A549 (cell line): ENCODE measurements at places on chromosomes 7 and 10.

DNA sequence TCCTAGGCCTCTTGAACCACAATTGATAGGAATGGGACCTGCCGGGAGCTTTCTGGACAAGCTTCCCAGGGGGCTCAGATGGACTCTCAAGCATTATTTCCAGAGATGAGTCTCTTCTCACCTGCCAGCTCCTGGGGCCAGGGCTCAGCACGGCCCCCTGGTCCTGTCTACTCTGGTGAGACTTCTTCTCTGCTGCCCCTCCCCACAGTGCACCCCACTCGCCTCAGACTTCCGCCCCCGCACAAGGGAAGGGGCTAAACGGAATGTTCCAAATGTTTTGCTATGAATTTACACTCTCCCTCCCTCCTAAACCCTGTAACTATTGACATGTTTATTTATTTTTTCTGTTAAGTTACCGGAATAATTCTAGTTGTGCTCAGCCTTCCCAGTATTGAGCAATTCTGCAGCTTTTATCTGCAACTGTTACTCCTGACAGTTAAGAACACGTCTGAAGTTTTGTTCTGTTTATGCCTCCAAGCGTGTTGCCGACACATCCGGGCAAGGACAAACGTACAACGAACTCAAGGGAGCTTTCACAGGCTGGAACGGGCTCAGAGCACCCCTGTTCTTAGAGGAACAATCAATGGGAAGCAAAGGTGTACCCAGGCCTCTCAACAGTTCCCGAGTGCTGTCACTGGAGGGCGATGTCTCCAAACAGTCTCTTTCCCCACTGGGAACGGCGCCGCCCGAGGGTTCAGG is 55.2 kb downstream of the FHIP2A start:
- DNase-seq = peak; percentile 87

DNA sequence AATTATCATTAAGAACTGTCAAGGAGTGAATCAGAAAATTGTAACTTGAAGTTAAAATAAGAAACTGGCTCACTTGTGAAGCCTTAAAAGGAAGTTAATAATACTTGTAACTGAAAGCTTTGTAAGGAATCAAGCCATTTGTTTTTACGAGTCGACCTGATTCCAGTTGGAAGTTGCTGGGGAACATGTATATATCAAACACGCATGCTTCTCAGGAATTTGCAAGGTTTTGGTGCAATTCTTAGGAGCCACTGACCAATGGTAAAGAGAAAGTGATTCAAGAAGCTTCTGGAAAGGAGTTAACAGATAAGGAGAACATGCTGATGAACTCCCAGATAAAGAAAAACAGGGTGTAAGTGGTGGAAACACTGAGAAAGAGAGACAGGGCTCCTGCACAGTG is 56.4 kb downstream of the ETV1 start:
- DNase-seq = no peak

DNA sequence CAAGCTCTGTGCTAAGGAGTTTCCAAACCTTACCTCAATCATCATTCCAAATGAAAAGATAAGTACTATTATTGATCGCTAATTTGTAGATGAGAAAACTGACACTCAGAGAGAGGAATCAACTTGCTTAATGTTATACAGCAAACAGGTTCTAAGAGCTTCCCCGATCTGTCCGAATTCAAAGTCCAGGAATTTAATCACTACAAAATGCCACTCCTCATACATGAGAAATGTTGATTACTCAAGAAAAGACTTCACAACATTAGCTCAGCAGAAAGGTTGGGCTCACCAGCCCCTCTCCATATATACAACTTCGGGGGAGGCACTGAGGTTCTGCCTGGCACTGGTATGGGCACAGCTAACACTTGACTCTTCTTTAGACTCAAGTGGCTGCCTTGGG is 80.7 kb downstream of the SLC16A9 start:
- DNase-seq = no peak

- DNase-seq = no peak
Measured at GRCh38 chr10:79135790-79136189, 67.0 kb downstream of the ZMIZ1 start.

DNA sequence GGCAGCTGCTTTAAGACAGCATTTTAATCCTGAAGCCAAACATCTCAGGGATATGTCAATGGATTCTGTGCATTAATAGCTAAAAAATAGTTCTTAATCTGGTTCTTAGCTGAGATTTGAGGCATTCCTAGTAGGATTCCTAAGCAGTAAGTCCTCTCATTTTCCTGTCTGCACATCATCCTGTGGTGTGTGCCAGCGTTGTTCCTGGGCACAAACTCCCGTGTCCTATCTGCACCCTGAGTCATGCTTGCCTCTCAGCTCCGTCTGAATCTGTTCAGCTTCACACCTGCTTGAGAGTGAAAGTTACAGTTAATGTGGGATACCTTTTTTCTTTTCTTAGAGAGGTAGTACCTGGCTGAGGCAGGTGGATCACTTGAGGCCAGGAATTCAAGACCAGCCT is 19.5 kb downstream of the BAG3 start:
- DNase-seq = no peak

DNA sequence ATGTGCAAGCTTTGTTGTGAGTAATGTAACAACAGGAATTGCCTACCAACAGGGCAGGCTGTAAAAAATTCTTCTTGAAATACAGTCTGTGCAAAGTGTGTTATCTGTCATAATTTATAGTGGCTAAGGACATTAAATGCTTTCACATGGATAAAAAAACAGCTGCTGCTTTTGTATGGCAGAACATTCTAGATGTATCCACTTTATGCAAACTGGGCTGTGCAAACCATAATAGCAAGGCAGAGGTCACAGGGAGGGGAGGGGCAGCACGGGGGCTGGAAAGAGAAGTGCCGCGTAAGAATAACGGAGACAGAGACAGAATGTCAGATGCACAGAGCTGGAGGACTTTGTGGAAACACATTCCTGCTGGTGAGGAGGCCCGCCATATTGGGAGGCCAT is 86.1 kb downstream of the VOPP1 start:
- DNase-seq = no peak

GRCh38 chr7:137940656-137941518 is 61.0 kb downstream of the CREB3L2 start:
- DNase-seq = no peak

DNA sequence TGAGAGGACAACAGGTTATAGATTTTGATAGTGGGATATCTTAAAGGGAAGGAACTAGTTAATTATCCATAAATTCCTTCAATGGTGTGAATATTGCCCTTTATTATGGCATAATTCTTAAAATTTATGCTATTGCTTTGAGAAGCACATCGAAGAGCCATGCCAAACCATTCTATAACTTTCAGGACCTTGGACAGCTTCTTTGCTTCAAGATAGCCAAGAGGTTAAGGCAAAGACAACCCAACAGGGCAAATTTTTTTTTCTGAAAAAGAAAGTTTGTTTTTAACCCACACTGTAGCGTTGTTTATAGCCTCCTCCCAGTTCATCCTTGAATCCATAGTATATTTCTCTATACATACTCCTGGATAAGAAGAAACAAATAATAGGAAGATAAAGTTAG is 103.2 kb downstream of the NRG3 start:
- peak; percentile 13 for DNase-seq

DNA sequence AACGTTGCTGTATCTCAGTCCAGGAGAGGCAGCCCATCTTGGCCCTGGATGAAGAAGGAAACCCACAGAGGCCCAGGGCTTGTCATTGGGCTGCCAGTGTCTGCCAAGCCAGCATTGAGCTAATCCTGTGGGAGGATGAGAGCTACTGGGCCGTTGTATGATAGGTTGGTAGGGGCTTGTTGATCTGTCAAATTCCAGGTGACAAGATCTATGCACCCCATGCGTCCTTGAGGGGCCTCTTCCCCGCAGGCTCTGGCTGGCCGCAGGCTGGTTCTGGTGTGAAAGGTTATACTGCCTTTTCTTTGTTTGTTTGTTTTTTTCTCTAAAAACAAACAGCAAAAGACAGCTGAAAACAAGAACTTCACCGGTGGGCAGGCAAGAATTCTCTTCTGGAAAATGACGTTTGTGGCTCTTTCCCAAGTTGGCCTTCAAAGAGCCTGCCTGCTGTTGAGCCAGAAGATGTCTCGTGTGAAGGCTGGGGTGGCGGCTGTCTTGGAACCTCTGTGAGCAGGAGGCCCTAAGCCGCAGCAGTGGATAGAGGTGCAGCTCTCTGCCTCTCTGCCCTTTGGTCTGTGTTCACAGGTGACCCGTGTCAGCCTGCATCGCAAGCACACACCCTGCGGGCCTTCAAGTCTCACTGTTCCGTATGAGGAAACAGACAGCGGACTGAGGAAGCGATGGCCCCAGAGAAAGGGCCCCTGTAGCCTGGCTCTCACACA is 23.3 kb downstream of the CYP17A1 start:
- DNase-seq = no peak

- DNase-seq = no peak
Measured at GRCh38 chr10:118816471-118817168, 61.9 kb upstream of the CACUL1 start.

- DNase-seq = no peak
Measured at GRCh38 chr10:129474642-129475041, 7.6 kb downstream of the MGMT start.

DNA sequence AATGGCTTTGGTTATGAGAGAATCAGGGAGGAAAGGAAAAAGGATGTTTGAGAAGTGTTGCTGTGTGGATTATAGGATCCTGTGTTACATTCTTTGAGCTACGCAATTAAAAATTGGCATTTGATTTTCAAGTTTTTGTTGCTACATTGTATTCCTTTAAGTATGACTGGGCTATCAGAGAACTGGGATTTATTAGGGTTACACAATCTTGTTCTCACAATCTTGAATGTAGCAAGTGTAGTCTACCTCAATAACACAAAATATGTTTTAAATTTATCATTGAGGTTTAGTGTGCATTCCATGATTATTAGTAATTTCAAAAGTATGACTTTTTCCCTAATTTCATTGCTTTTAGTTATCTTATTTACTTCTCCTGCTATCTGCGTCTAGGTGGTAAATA is 113.9 kb downstream of the CACNB2 start:
- DNase-seq = no peak

- DNase-seq = no peak
Measured at GRCh38 chr7:95919556-95919955, 147.2 kb downstream of the DYNC1I1 start.

- peak; percentile 76 for DNase-seq
Measured at GRCh38 chr10:58237014-58237834, 30.5 kb downstream of the IPMK start.

- no peak for DNase-seq
Measured at GRCh38 chr10:11108356-11108755, 90.7 kb downstream of the CELF2 start.
